ENCODE measurements at places on chromosomes 12 and 14.
A peak's percentile ranks its signal among the peaks of the same experiment; 100 is the strongest.

GRCh38 chr14:95699412-95699811 is 13.2 kb downstream of the TCL1B start:
- no peak for DNase-seq

- DNase-seq, result no peak
Observed at GRCh38 chr12:34345801-34346200, 323.5 kb downstream of the ALG10 start.

GRCh38 chr12:59887178-59887577 is 291.3 kb downstream of the SLC16A7 start:
- no peak for DNase-seq

- no peak for DNase-seq
Observed at GRCh38 chr12:121107681-121108080, 25.0 kb upstream of the P2RX7 start.

- no peak for DNase-seq
Observed at GRCh38 chr12:5059358-5059757, 15.7 kb downstream of the KCNA5 start.

GRCh38 chr14:104586832-104587620 is 7.5 kb downstream of the C14orf180 start:
- DNase-seq, result no peak

DNA sequence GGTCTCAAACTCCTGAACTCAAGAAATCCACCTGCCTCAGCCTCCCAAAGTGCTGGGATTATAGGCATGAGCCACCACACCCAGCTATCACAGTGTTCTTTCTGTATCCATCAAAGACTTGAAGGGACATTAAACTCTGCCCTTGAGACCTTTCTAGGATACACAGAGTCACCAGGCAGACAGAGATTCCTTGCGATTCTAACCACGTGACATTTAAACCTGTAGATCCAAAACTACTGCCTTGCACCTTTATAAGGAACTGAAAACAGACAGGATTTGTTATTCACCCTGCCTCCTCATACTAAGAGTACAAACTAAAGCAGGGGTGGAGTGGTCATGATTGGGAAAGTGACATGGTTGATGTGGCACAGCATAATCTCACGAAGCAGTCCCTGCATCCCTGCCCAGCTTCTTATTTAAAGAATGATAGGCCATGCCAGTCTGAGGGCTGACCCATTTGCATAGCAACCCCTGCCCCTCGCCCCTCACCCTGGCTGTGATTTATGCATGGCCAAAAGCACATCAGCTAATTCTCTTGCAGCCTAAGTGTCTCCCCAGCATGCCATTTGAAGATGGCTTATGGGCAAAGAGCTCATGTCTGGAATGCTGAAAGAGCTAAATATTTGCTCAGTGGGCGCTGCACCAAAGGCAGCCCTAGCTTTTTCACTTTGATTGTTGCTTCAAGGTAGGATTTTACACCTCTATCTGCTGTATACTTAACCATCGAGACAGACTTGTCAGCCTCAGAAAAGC is 43.2 kb upstream of the MYBPC1 start:
- DNase-seq, result no peak

GRCh38 chr12:120844768-120845449 is 59.2 kb downstream of the SPPL3 start:
- no peak for DNase-seq

DNA sequence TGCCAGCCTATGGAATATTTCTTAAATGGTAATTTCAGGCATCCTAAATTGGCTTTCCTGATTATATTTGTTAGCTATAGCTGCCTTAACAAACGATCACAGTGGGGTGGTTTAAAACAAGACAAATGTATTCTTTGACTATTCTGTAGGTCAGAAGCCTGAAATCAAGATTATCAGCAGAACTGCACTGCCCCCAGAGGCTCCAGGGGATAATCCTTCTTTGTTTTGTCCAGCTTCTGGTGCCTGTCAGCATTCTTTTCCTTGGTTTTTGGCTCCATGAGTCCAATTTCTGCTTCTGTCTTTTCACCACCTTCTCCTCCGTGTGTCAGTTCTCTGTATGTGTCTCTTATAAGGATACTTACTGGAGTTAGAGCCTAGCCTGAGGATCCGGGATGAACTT is 1282.2 kb upstream of the USP15 start:
- DNase-seq, result no peak

DNA sequence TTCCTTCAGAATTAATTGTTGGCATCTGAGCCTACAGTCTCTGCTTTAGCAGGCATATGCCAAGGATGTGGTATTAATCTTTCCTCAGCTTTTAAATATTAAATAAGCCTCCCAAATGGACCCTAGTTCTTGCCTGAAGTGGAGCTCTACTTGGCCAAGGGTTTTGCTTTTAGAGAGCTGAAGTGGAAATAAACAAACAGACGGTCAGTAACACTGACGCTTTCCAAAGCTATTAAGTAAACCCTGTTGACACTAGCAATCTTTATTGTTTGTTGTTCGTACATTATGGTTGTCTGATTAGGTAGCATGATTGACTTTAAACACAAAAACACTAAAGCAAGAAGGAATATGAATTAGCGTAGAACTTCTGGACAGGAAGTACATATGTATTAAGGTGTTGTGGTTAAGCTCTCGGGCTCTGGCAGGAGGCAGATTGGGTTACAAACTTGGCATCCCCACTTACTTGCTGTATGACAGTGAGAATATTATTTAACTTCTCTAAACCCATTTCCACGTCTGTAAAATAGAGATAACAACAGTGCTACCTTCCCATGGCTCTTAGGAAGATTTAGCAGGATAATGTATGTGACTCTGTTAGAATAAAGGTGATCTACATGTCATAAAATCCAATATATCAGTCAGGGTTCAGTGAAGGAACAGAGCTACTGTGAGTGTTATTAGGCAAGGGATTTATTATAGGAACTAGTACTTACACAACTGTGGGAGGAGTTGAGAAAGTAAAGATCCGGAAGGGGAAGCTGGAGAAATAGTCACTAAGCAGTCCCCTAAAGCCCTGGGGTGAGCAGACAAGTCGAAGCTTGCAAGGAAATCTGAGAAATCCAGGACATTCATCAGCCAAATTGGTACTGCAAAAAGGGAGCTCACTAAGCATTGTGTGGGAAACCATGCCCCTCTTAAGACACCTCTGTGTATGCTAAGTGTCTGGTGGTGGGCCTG is 92.2 kb upstream of the ATF7IP start:
- DNase-seq, result no peak

GRCh38 chr12:30180602-30181001 is 396.9 kb upstream of the TMTC1 start:
- DNase-seq, result no peak

- DNase-seq, result no peak
Observed at GRCh38 chr14:74733221-74733620, 20.3 kb downstream of the FCF1 start.

DNA sequence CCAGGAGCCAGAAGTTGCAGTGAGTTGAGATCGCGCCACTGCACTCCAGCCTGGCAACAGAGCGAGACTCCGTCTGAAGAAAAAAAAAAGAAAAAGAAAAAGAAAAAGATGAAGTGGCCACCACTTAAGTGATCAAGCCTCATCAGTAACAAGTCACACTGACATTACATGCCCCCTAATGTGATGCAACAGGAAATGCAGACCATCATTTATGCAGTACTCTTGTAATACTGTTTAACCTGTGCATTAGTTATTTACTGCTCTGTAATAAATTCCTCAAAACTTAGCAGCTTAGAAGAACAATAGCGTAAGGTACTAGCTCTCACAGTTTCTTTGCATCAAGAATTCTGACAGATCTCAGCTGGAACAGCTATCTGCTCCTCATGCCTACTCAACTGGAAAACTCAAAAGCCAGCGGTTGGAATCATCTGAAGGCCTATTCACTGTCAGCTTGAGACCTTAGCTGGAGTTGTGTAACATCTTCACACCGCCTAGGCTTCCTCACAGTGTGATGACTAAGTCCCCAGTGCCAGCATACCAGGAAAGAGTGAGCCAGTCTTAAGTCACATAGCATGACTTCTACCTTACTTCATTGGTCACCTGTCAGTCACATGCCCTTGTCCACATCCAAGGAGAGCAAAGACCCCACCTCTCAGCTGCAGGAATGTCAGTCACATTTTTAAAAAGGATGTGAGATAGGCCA is 31.5 kb downstream of the EPS8 start:
- DNase-seq, result no peak

GRCh38 chr14:96197969-96198368 is 6.7 kb upstream of the BDKRB2 start:
- no peak for DNase-seq

DNA sequence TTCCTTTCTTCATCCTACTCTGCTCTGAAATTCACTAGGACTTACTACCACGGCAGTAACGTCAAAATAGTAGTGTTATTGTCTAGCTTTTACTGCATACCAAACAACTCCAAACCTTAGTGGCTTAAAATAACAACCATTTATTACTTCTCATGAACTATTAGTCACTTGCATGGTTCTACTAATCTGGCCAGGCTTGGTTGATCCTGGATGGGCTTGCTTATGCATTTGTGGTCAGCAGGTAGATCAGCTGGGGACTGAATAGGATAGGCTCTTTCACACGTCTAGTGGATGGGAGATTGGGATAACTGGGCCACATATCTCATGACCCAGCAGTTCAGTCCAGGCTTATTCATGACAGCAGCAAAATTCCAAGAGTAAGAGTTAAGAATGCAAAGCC is 9.4 kb upstream of the SLC35F4 start:
- DNase-seq, result no peak

- DNase-seq, result no peak
Observed at GRCh38 chr12:116492703-116493324, 66.4 kb upstream of the MAP1LC3B2 start.

- no peak for DNase-seq
Observed at GRCh38 chr14:21910260-21910659, 236.6 kb upstream of the OR4E1 start.

DNA sequence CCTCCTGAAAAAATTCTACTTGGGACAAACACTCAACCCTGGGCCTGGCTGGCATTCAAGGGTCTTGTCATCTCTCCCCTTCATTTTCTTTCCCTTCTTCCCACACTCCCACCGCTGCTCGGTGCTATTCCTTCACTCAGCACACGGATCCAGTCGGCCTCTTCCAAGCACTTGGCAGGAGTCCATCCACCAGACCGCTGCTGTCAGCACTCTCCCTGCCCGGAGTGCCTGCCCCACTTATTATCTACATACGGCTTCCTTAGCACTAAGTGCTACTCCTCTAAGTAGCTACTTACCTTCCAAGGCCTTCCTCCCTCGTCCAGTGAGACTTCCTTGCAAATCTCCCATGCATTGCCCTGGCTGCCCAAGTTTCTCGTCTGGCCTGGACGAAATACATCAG is 29.8 kb downstream of the CALM1 start:
- no peak for DNase-seq

GRCh38 chr12:111598637-111599452 is at the start of gene ATXN2:
ATXN2 (minus strand) TSS chr12:111599315; CDS start chr12:111599034, 281 bp downstream.
- DNase-seq, result peak; percentile 38

GRCh38 chr14:88168498-88169165 is 154.4 kb downstream of the KCNK10 start:
- peak; percentile 16 for DNase-seq

- no peak for DNase-seq
Observed at GRCh38 chr12:60012659-60013058, 416.8 kb downstream of the SLC16A7 start.

DNA sequence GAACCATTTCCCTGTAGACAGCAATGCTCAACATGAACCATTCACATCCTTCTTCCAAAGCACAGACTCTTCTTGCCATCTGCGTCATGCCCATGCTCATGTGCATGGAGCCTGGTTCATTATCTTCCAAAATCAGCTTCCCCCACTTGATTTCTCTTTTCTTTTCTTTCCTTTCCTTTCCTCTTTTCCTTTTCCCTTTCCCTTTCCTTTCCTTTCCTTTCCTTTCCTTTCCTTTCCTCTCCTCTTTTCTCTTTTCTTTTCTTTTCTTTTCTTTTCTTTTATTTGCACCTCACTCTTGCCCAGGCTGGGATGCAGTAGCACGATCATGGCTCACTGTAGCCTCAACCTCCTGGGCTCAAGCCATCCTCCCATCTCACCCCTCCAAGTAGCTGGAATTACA is 37.5 kb downstream of the WIF1 start:
- DNase-seq, result no peak

- no peak for DNase-seq
Observed at GRCh38 chr14:35121026-35121886, 534 bp downstream of the PPP2R3C start.

DNA sequence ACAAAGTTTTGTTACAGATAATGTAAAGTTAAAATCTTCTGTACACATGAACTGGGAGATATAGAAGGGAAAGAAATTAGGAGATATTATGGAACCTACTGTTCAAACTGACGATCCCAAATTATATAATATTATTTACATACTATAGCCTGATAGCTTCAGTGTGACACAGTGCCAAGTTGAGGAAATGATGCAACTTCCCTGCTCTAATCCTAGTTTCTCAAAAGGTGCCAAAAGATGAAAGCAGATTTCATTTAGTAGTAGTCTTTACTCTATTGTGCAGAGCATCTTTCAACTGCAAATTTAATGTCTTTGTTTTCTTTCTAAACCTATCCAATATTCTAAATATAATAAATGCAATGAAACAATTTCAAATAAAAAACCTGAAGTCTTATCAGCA is 46.9 kb downstream of the COCH start:
- no peak for DNase-seq

DNA sequence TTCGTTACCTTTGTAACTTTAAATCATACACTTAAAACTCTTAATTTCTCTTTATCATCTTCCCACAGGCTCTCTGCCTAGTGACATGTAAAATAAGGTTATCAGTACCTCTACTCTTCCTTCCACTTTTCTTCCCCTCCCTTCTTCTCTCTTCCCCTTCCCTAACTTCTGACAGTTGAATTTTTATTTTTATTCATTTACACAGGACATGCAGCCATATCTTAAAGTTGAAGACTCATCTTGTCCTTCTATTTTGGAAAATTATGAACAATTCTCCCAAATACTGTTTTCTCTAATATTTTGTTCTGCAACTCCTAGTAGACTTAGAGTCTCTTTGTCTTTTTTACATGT is 263.9 kb downstream of the FBXL14 start:
- DNase-seq, result no peak

DNA sequence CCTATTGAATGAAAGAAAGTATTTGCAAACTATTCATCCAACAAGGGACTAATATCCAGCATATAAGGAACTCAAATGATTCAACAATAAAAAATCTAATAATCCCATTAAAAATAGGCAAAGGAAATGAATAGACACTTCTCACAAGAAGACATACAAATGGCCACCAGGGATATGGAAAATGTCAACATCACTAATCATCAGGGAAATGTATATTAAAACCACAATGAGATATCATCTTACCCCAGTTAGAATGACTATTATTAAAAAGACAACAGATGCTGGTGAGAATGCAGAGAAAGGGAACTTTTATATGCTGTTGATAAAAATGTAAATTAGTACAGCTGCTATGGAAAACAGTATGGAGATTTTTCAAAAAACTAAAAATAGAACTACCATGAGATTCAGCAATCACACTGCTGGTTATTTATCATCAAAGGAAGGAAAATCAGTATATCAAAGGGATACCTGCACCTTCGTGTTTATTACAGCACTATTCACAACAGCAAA is 89.3 kb downstream of the GARIN6 start:
- no peak for DNase-seq

All from stimulated activated CD4-positive, alpha-beta T cell treated with anti-CD3 and anti-CD28 coated beads, Interleukin-2, amount 100 ng/mL, for 4 hours (primary cell).